ENCODE measurements at places on chromosomes 3 and 15.

- no peak for DNase-seq
These were observed 115.5 kb upstream of the ARPP21 start for GRCh38 chr3:35523838-35524237.

GRCh38 chr3:72553298-72553697 is 294.9 kb downstream of the SHQ1 start:
- no peak for DNase-seq

DNA sequence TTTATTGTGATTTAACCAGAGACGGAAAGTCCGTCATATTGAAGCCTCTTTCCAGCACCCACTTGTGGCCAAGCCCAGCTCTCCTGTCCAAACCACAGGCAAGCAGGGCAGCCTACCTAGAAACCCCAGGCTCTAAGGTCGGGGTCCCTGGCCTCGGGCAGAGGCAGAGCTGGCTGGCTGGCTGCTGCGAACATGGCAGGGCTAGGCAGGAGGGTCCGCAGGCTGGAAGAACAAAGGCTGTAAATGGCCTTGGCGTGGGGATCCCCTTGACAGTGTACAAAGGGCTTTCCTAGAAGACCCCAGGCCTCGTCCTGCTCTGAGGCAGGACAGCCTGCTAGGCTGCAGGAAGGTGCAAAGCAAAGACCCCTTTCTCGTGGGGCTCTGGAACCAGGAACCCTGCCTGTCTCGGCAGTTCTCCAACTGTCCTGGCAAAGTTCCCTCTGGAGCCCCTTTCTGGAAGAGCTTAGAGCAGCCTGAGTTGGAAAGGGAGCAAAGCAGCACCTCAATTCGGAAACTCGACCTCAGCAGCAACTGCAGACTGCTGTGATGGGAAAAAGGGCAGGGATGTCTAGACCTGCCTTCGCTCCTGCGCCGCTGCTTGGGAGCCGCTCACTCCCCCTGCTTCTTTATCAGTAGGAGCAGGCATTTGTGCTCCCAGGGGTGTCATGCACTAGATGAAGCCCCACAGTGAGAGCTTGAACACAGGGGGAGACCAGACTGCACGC is 8.5 kb downstream of the CALML4 start:
- no peak for DNase-seq

DNA sequence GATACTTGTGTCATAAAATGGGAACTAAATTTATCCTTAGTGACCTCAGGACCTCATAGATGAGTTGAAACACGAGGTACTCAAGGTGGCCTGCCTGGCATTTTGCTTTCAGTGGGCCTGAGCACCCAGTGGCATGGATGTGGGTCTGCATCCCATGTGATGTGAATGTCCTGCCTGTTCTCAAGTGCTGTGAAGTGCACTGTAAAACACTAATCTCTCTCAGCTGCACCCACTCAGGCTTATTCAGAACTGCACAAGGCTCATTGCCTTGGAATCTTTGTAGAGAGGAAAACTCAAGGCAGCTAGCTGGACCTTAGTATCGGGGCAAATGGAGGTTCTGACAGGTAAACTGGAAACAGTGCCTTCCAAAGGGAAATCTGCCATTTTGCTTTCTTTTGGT is 767.0 kb downstream of the TUSC7 start:
- DNase-seq = no peak

DNA sequence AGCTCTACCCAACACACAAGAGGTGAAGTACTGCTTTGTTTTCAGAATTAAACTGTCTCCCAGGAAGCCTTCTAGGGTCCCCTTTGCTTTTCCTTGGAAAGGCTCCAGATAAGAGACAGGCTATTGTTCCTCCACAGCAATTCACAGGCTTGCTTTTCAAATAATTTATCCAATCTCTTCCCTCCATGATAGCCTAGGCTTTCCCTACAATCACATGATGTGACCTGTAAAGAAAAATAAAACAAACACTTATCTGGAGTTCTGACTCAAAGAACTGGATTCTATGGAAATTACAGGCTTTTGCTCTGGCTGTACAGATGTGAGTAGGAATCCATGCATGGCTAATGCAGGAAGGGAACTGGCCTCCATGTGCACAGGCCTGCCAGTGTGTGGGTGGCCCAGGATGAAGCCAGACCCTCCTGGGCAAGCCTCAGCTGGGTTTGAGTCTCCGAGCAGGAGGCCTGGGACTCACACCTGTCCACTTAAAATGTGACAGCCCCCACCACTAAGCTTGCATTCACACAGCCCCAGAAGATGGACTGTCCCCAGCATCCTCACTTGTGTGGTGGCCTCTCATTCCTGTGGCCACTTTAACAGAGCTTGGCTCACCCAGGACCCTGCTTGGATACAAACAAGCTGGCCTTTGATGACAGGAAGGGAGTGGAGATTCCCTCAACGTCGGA is 75.8 kb upstream of the LEKR1 start:
- DNase-seq = no peak

GRCh38 chr3:131020122-131020693 is 6.4 kb downstream of the ASTE1 start:
- DNase-seq = no peak
